HEK293T (cell line): ENCODE measurements at places on chromosomes 2 and 18.

GRCh38 chr18:80244956-80245730 is 2.2 kb downstream of the PARD6G start:
- no peak for DNase-seq

DNA sequence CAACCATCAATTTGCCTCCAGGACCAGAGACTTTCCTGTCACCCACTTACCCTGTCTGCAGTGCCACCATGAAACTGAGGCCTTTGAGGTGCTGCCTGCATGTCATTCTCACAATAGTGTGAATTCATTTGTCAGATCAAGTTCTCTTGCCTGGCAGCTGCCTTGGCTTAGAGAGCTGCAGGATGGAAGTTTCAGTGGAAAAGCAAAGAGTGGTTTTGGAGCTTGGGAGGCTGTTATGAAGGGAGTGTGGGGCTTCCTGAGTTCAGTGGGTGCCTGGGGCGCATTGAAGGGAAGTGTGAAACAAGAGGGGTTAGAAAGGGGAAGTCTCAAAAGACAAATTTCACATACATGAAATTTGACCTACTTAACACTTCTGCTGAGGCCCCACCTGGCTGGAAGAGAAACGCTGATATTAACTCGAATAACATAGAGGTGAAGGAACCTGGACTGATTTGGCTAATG is 7.9 kb upstream of the LBH start:
- DNase-seq, result no peak

DNA sequence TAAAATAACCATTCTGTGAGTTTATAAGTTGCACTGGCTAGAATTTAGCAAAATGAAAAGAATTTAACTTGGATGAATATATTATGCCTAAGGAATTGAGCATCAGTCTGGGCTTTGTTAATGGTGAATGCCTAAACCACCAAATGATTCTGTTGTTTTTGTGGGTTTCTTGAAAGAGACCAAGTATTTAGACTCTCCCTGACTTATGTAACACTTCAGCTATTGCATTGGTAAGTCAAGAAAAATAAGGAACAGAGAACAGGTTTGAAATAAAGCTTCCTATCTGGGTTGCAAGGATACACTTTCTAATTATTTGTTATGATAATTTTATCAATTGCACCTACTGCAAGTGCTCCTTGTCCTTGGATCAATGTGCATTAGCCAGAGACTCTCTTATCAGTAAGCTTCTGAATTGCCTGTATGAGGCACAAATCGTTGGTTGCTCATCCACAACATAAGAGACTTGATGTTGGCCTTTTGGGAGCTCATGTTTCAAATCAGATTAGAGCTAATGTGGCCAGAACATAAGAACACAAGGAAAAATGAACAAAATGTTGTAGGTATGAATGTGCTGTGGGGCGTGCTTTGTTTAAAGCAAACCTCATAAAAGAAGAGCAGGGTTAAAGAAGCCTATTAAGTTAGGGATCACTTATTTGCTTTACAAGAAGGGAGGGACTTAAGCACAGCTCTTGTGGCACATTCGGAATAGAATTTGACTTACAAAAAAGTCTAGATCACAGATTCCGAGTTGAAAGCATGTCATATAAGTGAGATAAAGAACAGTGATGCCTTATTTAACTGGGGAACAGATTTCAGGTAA is 37.2 kb downstream of the PRKCE start:
- no peak for DNase-seq

GRCh38 chr2:12819103-12819475 is 102.4 kb downstream of the TRIB2 start:
- no peak for DNase-seq
